ENCODE measurements at places on chromosomes 11 and 22.

DNA sequence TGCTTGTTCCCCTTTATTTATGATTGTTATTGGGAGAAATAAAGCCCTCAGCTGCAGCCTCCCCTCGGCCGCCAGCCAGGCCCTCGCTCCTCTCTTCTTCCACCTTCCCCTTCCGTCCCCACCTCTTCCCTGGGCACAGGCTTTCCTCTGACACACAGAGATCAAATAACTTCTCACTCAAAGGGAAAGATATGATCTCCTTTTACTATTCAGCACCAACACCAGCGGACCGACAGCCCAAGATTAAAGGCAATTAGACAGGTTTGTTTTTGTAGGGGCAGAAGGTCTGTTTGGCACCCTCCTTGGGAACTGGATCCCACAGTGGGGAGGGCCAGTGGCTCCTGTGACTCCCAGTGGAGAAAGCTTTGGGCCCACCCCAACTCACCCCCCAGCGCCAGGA is 23.0 kb downstream of the NECTIN1 start:
- DNase-seq = no peak

- DNase-seq = no peak
Measured at GRCh38 chr22:36613958-36614357, 85.0 kb upstream of the EIF3D start.

GRCh38 chr11:117605331-117605730 is 191.7 kb downstream of the DSCAML1 start:
- no peak for DNase-seq

- no peak for DNase-seq
Measured at GRCh38 chr11:105741488-105742020, 131.7 kb downstream of the GRIA4 start.

- no peak for DNase-seq
Measured at GRCh38 chr11:64947208-64947814, 11.6 kb upstream of the GPHA2 start.

DNA sequence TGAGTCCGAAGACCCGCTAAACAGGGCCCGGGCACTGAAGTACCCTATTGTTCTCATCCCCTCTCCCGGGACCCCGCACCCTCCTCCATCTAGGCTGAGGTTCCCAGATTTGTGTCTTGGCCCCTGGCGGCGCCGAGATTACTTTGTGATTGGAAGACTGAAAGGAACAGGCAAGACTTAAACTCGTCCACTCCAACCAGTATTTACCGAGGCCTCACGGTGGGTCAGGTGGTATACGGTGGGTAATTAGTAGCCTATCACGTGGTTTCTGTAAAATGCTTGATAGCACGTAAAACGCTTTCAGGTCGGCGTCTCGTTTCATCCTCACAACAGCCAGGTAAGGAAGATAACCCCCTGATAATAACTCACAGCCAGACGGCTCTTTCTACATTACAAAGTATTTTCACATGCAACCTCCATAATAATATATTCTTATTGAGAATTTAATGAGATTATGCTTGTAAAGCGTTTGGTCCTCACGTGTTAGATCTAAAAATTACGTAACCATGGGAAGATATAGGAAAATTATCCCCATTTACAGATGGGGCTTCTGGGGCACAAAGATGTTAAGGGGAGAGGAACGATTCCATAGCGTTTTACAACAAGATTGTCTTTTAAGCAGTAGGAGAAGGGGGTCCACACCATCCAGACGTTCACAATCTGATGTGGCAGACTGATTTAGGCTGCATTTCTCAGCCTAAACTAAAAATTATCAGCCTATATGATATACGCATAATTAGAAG is 642 bp upstream of the PIK3C2A start:
- peak; percentile 79 for DNase-seq

DNA sequence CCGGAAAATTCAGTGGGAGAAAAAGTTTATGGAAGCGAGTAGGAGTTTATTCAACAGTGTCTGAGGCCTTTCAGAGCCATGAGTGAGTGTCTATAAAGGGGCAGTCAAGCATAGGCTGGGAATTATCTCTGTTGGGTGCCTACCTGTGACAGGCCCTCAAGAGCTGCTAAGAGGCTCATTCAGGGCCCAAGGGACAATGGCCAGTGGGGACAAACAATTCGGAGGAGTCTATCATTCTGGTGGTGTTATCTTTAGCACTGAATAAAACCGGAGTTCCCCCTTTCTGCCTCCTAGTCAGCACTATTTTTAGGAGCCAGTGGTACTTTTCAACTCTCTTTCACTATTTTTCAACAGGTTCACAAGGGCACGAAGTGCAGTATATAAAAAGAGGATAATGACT is 89.5 kb upstream of the HTATIP2 start:
- DNase-seq = no peak

- peak; percentile 84 for DNase-seq
Measured at GRCh38 chr22:42437488-42438292, 5.5 kb upstream of the NFAM1 start.
